Stimulated activated CD8-positive, alpha-beta memory T cell treated with anti-CD3 and anti-CD28 coated beads, Interleukin-12 subunit alpha, Interleukin-12 subunit beta, amount 100 ng/mL, for 4 hours (primary cell): ENCODE measurements at places on chromosomes 13 and 19.

GRCh38 chr19:41302624-41303351, 7.2 kb upstream of the CCDC97 start:
- DNase-seq = peak; percentile 70

DNA sequence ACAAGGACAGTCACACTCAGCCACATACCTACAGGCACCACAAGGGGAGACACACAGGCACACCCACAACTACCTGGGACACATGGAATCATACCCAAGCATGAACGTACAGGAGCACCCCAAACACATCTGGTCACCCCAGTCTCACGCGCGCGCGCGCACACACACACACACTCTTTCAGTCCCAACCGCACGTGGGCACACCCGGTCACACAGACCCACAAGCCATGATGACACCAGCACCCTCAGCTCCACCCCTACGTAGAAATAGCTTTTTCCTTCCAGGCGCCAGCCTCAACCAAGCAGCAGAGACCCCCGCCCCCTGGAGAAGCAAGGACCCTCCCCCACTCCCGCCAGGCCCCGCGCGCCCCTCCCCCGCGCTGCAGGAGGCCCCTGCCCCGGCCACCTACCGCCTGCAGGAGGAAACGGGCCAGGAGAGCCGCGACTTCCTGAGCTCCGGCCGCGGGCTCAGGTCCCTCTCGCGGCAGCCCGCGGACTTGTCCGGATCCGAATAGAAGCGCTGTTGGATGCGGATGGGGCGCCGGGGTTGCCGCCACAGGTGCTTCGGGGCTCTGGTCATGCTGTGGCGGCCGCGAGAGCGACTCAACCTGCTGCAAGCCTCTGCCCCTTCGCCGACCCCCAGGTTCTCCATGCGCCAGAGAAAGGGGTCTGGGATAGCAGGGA, 6.4 kb upstream of the PDE4C start:
- no peak for DNase-seq

DNA sequence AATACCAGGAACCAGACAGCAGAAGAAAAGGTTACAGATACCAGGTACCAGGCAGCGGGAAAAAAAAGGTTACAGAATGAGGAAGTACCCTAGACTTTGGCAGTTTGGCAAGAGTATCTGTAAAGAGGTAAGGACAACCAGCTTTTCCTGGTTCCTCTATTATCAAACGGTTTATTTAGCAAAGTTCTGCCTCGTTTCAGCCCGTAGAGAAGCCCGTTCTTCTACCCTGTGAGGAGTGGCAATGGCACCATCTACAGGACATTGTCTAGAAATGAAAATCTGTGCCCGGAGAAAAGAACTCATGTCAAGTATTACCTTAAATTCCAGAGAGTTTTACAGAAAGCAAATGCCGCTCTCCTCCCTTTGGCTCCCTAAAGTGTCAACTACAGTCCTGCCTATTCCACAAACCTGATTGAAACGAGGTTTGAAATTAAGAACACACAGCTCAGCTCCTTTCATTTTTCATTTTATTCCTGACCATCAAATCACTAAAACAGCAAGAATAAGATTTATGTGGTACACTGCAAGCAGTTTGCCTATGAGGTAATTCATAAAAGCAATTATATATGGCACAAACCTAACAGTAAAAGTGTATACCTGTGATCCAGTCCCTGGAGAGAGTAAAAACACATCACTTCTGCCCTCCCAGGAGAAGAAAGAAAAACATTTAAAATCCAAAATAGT, 226.3 kb downstream of the SLC7A1 start:
- DNase-seq = no peak

DNA sequence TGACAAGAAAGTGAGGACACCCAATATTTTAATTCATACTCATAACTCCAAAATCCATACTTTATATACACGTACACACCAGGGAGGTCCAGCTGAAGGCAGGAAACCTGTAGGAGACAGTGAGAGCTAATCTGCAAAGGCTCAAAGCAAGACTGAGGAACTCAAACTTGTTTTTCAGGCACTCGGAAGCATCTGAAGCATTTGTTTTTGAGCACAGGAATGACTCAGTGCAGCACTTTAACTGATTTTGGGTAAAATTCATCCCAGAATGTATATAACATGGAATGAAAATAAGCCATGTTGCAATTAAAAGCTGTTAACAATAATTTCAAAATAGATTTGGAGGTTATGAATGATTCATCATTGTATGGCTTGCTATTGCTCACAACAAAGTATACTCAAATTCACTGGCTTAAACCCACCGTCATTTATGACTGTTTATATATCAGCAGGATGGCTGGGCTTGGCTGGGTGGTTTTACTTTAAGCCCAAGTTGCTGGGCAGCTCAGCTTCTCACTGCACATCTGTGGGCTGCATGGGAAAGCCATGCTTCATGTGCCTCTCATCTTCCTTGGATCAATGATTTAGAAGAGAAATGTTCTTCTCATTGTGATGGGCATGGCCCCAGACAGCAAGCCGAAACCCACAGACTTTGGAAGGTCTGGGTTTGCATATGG, 177.0 kb downstream of the RFC3 start:
- no peak for DNase-seq

GRCh38 chr13:74930402-74931165, 551.4 kb downstream of the TBC1D4 start:
- DNase-seq = no peak

GRCh38 chr19:31421082-31421481, 71.8 kb upstream of the TSHZ3 start:
- no peak for DNase-seq

DNA sequence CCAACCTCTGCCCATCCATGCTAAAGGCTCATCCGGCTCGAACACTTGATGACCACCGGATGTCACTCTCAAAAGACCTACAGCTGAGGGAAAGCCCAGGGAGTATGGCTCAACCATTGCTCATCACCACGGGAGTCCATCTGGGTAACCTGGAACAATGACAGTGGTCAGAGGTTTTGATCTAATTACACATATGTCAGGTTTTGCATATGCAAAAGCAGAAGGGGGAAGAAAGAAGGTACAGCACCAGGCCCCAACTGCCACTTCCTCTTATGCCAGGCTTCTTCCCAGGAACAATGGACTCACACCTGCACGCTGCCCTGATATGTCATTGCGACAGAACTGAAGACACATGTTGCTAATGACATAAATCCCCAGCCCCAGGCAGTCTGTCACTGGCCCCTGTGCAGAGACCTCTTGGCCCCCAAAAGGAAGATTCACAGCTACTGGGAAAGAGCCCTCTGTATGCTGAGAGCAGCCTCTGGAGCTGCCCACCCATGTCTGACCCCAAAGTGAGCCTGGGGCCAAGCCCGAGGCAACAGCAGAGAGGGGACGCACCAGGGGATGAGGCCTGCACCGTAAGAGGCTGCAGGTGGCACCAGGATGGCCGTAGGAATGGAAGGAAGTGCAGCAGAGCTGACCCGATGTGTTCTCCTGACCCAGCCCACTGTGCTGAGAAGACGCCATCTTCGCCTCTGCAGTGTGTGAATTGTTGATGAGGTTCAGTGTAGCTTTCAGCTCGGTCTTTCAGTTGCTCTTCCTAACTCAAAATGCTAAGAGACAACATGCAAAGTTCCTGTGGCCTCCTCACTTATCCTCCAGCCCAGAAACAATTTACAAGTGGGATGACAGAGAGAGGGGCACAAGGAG, 26.3 kb downstream of the EPS15L1 start:
- DNase-seq = no peak

DNA sequence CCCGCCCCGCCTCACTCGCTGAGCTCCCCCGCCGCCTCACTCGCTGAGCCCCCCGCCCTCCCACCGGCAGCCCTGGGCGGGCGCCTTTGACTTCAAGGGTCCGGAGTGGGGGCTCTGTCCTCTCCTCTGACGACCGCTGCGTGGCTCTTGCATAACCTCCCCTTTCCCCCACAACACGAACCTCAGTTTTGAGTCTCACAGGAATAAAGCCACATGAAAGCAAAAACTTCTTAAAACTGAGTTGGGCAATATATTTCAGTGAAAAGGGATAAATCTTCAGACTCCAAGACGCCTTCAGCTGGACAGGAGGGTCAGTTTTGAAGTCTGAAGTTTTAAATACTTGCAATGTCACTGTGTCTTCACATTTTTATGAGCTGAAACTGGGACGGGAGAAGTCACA, 70.6 kb upstream of the C13orf46 start:
- no peak for DNase-seq
